GDM1 (cell line): ENCODE measurements at places on chromosomes 5 and 9.

DNA sequence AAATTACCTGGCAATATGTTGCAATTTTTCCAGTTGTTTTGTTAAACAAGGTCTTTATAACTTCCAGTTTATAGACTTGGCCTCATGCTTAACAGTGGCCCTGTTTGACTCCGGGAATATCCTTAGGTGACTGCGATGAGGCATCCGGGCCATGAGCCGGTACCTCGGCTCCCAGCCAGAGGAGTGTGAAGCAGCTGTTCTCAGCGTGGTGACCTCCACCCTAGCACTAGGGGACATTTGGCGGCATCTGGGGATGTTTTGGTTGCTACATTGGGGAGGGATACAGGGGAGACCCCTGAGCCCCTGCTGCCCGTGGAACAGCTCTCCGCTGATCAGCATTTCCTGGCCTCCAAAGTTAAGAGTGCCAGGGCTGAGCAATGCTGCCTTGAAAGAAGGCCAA, 533.4 kb downstream of the IRX1 start:
- no peak for DNase-seq

GRCh38 chr9:137534256-137535119, 15.7 kb downstream of the PNPLA7 start:
- DNase-seq, result peak; percentile 25

- DNase-seq, result no peak
Measured at GRCh38 chr5:154369682-154370081, 76.1 kb upstream of the SAP30L start.

GRCh38 chr9:33506626-33507370, 17.3 kb upstream of the ANKRD18B start:
- DNase-seq, result no peak

DNA sequence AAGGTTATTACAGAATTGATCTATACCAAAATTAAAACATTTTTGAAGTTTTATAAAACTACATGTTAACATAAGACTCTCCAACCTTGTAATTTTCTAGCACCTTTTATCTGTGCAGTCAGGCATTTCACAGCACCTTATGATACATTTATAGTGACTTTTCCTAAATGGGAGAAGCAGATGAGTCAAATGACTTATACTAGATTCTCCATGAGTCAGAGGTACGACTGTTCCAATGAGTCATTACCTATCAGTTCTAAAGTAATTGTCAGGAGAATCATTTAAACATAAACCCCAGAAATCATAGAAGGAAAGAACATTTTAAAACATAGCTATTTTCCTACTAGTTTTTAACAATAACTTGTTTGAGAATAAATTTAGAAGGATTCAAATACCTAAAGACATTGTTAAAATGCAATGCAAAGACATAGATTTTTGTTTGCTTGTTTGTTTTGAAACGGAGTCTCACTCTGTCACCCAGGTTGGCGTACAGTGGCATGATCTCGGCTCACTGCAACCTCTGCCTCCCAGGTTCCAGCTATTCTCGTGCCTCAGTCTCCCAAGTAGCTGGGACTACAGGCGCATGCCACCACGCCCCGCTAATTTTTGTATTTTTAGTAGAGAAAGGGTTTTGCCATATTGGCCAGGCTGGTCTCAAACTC, 34.7 kb upstream of the DMXL1 start:
- DNase-seq, result no peak

DNA sequence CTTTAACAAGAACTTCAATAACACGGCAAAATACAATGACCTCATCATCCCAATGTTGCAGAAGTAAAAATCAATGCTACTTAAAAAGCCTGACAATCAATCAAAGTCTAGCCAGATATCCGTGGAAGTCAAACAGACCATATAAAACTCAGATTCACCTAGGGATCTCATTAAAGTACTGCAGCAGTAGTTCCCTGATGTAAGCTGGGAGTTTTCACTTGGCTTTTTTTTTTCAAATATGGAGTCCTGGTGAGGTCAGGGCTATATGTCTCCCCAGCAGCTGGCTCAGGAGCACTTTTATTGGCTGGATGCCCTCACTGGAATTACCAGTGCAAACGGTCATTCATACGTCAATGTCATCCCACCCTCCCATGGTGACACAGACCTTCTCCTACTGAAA, 220.6 kb upstream of the SLC30A5 start:
- no peak for DNase-seq

DNA sequence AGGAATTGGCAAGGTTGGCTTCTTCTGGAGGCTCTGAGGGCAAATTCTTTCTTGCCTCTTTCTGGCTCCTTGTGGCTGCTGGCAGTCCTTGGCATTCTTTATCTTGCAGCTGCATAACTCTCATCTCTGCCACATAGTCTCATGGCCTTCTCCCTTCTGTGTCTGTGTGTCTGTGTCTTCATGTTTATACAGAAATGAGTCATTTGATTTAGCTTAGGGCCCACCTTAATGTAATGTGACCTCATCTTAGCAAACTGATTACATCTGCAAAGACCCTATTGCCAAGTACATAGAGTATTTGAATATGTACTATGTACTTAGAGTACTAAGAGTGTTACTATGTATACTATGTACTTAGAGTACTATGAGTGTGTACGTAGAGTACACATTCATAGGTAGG, 122.5 kb downstream of the RFK start:
- DNase-seq, result no peak

DNA sequence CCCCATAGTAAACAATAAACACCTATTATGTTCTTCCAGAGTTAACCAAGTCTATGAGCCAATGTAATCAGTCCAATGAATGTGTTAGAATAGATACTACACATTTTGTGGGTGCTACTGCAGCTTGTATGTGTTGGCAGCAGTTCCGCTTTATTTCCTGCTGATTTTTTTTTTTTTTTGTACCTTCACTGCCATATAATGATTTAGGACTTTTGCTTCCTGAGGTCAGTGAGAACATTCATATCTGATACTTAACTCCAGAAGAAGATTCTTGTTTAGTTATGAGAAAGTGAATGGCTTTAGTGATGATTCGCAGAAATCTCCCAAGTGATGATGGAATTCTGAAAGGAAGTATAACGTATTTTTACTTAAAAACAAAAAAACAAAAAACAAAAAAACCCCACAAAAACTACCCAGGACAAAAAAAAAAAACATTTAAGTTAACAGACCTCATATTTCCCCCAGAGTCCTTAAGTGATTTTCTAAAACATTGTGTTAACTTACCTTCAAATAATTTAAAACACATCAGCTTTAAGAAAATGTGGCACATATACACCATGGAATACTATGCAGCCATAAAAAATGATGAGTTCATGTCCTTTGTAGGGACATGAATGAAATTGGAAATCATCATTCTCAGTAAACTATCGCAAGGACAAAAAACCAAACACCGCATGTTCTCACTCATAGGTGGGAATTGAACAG, 24.7 kb upstream of the LMNB1 start:
- no peak for DNase-seq

DNA sequence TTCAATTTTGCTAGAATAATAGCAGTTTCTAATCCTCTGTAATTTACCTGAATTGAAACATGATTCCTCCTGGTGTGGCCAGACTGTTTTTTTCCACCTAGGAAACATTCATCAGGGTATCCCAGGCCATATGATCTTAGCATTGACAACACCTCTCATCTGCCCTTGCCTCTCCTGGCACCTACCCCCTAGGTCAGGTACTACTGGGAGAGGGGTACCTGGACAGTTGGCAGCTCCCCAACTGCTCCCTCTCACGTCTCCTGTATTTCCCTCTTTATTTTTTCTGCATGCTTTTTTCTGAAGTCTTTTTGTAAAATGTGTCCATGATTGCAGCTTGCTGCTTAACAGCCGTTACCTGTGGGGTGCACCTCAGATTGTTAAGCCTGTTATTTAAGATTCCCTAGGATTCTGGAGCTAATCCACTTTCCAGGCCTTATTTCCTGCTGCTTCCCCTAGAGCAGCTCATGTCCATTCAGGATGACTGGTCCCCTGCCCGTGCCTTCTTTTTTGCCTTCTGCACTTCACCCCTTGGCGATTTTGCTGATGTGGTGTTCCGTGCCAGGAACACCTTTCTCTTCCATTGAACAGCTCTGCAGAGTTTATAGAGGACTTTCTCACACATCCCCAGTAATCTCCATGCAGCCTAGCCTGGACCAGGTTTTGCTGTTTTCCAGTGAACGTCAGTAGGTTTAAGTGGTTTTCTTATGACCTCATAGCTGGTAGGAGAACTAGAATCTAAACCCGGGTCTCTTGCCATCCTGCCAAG, 33.6 kb downstream of the SNX30 start:
- no peak for DNase-seq

GRCh38 chr5:179486596-179487051, 63.7 kb upstream of the RUFY1 start:
- DNase-seq, result no peak

GRCh38 chr5:88518131-88519016, 249.7 kb upstream of the TMEM161B start:
- DNase-seq, result no peak

- no peak for DNase-seq
Measured at GRCh38 chr5:180889381-180889780, 9.6 kb upstream of the BTNL8 start.

GRCh38 chr9:134869554-134870300, 10.9 kb upstream of the FCN2 start:
- DNase-seq, result no peak

GRCh38 chr5:115785381-115786065, 30.9 kb downstream of the CDO1 start:
- no peak for DNase-seq

DNA sequence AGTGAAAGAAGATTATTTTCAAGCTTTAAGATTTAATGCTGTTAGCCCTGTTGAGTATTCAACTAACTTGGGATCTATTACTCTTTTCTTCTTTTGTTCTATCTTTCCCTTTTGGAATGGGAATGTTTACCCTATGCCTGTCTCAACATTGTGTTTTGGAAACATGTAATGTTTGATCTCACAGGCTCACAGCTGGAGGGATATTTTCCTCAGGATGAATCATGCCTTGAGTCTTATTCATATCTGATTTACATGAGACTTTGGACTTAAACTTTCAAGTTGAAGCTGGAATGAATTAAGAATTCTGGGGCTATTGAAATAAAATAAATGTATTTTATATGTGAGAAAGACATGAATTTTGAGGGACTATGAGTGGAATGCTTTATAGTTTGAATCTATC, 607.8 kb upstream of the PTGER4 start:
- DNase-seq, result no peak

DNA sequence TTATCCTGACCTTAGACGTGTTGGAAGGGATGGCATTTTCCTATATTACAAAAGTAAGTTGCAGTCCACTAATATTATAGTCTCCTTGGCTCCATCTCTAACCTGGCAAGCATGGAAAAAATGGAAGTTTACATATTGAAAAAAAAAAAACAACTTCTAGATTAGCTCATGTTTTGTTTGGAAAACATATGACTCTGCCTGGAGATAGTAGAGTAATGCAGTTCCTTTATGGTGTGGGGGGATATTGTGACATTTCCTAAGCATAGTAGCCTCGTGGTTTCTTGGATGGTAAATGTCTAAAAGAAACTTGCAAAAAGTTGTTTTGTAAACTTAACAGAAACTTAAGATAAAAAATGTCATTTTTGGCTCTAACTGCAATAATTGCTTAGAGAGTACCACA, 244.4 kb upstream of the FBXL7 start:
- no peak for DNase-seq

GRCh38 chr9:15262581-15262980, 44.4 kb downstream of the TTC39B start:
- DNase-seq, result no peak

DNA sequence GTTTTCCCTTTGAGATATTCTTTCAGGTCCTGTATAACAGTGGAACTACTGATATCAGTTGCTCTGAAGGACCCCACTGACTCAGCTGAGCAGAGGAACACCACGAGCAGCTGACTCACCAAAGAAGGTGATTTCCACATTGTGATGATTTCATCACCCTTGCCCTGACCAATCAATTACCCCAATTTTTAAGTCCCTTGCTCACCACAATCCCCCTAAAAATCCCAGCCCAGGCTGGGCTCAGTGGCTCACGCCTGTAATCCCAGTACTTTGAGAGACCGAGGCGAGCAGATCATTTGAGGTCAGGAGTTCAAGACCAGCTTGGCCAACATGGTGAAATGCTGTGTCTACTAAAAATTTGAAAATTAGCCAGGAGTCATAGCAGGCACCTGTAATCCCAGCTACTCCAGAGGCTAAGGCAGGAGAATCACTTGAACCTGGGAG, 125.3 kb upstream of the ABCA1 start:
- no peak for DNase-seq

GRCh38 chr5:139885857-139886208, 90.2 kb downstream of the PSD2 start:
- no peak for DNase-seq

- DNase-seq, result peak; percentile 7
Measured at GRCh38 chr5:96660971-96661854, 963 bp upstream of the CAST start.

DNA sequence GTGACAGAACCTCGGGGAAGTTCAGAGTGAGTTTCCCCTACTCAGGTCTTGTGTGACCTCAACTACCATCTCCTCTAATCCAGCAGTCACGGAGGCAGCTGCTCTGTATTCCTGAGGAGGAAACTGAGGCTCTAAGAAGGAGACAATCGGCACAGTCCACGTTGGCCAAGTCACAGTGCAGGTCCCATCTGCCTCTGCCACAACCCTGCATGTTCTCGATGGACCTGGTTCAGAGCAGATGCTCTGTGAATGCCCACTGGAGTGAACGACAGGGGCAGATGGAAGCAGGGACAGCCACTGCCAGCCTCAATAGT, 722 bp upstream of the ERGIC1 start:
- no peak for DNase-seq

GRCh38 chr9:124761710-124762109, 9.4 kb downstream of the NR6A1 start:
- no peak for DNase-seq

DNA sequence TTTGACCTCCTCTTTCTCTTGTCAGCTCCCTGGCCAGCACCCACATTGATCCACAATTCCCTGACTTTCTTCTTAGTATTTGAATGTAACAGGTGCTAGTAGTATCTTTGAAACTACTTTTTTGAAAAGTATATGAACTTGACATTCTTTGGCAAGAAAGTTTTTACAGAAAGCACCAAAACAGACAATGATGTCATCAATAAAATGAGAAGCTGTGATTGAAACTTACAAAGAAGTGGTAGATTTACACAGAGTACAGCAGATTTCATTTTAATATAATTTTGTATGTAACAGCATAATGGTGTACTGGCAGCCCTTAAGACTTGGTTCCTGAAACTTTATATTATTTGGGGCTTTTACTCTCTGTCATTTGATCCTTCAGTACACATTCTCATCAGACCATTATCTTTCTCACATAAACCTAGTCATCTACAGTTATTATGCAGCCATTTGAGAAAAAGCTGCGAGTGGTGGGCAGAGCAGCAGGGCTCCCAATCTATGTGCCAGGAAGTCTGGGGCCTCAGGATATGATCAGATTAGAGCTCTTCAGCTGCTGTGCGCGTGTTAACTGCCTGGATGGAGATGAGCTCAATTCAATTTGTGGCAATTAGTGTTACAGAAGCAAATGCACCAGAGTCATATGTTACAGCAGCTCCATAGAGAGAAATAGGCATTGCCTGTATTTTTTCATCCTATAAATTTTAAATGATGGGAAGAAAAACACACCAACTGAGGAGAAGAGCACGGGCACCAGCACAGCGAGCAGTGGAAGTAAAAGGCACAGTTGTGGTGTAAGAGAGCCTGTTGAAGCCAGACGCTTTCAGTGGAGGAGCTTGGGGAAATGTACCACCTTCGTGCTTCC, 126.1 kb downstream of the STARD4 start:
- DNase-seq, result no peak

- DNase-seq, result no peak
Measured at GRCh38 chr9:86731511-86732063, 215.7 kb downstream of the GAS1 start.

GRCh38 chr9:95008151-95008771, 281.8 kb downstream of the AOPEP start:
- no peak for DNase-seq

GRCh38 chr5:57950616-57951228, 468.1 kb upstream of the ACTBL2 start:
- no peak for DNase-seq
